ENCODE measurements at places on chromosomes 1 and 21.

GRCh38 chr1:150053926-150054325, 13.7 kb upstream of the VPS45 start:
- no peak for DNase-seq

DNA sequence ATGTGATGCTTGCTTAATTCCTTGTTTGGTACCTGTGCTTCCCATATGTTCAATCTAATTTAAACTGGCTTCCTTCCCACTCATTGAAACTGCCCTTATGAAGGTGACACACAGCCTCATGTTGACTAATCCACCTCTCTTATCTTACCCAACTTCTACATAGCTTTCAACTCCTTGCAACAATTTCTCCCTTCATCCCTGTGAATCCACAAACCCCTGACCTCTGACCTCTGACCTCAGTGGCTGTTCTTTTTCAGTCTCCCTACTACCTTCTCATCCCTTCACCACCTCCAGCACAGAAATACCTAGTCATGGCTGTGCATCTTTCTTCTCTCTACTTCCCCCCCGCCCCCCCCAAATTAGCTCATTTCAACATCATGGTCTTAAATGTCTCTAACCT, 144.5 kb downstream of the TTLL7 start:
- DNase-seq, result no peak

- DNase-seq, result no peak
These were observed 176.5 kb upstream of the HOOK1 start for GRCh38 chr1:59638231-59638711.

- DNase-seq, result no peak
These were observed 85.7 kb downstream of the DYRK1A start for GRCh38 chr21:37452227-37452626.

Data from activated CD4-positive, alpha-beta T cell treated with anti-CD3 and anti-CD28 coated beads for 48 hours (primary cell).